Chondrocyte (in vitro differentiated cells): ENCODE measurements at places on chromosomes 1 and 21. TPM values are rescaled to one million over a fixed set of nuclear protein-coding genes. Genes with fewer than 3 reads are reported as not detected.
A peak's percentile ranks its signal among the peaks of the same experiment; 100 is the strongest.

- peak overlapping the region; percentile 28 for H3K27ac ChIP-seq
- DNase-seq, result no peak
- peaks cover 14% of the 10 kb centered on the region for H3K36me3 ChIP-seq
- peaks cover 22% of the 10 kb centered on the region for H3K4me1 ChIP-seq
Measured at GRCh38 chr1:184867866-184868689, 106.2 kb downstream of the NIBAN1 start.

- H3K36me3 ChIP-seq, result no peaks in the 10 kb centered on the region
- H3K4me1 ChIP-seq, result peaks cover 9% of the 10 kb centered on the region
- no peaks in the 10 kb centered on the region for H3K27me3 ChIP-seq
- no peak for DNase-seq
Measured at GRCh38 chr1:115647919-115648650, 6.3 kb downstream of the VANGL1 start.

- no peak overlapping the region for H3K4me3 ChIP-seq
- peak overlapping the region; percentile 65 for H3K27ac ChIP-seq
- no peaks in the 10 kb centered on the region for H3K27me3 ChIP-seq
- no peaks in the 10 kb centered on the region for H3K36me3 ChIP-seq
Measured at GRCh38 chr1:240190881-240191401, 99.3 kb downstream of the FMN2 start.

- no peaks in the 10 kb centered on the region for H3K27me3 ChIP-seq
- peak overlapping the region; percentile 97 for H3K27ac ChIP-seq
- H3K4me3 ChIP-seq, result no peak overlapping the region
- DNase-seq, result no peak
- H3K4me1 ChIP-seq, result peaks cover 86% of the 10 kb centered on the region
- H3K36me3 ChIP-seq, result no peaks in the 10 kb centered on the region
Measured at GRCh38 chr1:223708001-223708359, 4.4 kb upstream of the CAPN2 start.

DNA sequence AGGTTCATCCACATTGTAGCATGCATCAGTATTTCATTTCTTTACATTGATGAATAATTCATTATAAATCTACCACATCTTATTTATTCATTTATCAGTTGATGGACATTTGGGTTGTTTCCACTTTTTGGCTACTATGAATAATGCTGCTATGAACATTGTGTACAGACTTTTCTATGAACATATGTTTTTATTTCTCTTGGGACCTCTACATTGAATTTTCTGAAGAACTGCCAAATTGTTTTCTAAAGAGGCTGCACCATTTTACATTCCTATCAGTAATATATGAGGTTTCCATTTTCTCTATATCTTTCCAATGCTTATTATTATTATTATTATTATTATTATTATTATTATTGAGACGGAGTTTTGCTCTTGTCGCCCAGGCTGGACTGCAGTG, 81.3 kb upstream of the SELENON start:
- H3K4me1 ChIP-seq, result peaks cover 26% of the 10 kb centered on the region
- H3K27me3 ChIP-seq, result peaks cover 2% of the 10 kb centered on the region
- no peak overlapping the region for H3K27ac ChIP-seq
- H3K4me3 ChIP-seq, result no peak overlapping the region

GRCh38 chr1:54054438-54054749, 986 bp downstream of the TCEANC2 start:
- H3K4me1 ChIP-seq, result peaks cover 7% of the 10 kb centered on the region
- H3K27ac ChIP-seq, result no peak overlapping the region
- no peak for DNase-seq
- H3K36me3 ChIP-seq, result no peaks in the 10 kb centered on the region
- no peaks in the 10 kb centered on the region for H3K27me3 ChIP-seq
- H3K4me3 ChIP-seq, result no peak overlapping the region

DNA sequence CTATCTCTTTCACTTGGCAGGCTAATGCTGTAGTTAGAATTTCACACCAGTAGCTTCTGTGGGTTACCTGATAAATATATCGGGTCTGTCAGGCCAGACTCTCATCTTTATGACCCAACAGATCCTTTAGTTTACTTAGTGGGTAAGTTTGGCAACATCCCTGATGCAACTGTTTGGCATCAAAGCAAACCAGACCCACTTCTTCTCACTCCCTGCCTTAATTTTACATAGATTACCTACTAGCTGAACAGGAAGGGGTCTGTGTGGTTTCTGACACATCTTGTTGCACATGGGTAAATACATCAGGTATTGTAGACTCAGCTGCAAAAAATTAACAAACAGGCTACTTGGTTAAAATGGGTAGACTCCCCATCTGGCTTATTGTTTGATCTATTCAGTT, 3.2 kb upstream of the GUK1 start:
- H3K27ac ChIP-seq, result no peak overlapping the region

DNA sequence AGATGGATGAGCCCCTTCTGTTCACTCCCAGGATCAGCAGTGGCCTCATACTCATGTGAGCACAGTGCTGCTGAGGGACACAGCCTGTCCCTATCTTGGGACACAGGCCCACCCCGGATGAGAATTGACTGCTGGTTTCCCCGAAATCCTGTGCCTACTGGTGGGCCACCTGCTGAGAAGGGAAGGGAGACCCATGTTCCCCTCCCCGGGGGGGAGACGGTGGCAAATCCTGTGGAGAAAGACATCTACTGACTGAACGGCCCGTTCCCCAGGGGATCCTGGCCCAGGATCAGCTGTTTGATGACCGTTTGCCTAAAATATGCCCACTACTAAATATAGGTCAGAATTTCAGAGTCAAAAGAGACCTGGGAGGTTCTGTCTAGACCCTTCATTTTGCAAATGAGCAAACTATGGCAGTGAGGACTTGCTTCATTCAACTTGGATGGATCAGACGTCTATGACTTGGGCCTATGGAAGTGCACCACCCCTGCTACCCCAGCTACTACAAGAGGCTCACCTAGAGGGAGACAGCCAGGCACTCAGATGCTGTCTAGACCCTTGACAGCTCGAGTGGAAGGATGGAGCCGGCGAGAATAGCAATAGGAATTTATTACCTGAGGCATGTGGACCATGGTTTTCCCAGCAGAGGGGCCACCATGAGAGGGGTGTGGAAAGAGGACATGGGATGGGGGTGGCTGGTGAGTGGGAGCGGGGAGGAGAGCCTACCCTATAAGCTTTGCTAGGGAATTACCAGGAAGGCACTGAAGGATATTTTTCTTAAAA, 15.6 kb upstream of the THEMIS2 start:
- no peaks in the 10 kb centered on the region for H3K36me3 ChIP-seq
- H3K27me3 ChIP-seq, result no peaks in the 10 kb centered on the region
- H3K4me3 ChIP-seq, result no peak overlapping the region
- H3K27ac ChIP-seq, result no peak overlapping the region
- H3K4me1 ChIP-seq, result peaks cover 5% of the 10 kb centered on the region

DNA sequence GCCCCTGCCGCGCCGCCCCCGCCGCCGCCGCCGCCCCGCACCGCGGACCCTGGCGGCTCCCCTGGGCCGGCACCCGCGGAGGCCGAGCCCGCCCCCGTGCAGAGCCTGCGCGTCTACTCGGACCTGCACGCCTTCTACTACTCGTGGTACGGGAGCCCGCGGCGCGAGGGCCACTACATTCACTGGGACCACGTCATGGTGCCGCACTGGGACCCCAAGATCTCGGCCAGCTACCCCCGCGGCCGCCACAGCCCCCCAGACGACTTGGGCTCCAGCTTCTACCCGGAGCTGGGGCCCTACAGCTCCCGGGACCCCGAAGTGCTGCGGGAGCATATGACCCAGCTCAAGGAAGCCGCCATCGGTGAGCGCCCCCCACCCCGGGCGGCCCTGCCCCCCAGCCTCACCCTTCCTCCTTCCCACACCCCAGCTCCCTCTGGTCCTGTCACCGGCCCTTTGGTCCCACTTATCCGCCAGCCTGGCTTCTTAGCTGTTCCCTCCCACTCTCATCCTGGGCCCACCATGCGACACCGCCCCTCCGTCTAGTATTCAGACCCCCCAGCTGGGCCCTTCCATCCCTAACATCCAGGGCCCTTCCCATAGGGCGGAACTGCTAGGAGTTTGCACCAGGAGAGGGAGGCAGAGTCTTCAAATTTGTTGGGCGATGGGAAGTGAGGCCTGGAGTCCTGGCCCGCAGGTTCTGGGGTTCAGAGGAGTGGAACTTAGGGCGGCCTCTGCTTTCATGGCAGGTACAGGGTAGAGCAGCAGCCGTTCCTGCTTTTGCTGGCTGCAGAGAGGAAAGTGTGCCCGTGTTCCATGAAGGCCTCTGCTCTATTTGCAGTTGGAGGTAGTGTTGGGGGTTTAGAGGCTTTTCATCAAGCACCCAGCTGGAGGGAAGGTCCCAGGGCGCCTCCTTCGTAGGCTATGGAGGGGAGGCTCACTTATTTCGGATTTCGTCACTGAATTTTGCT, 1.0 kb downstream of the MANEAL start:
- peaks cover 4% of the 10 kb centered on the region for H3K36me3 ChIP-seq
- H3K27ac ChIP-seq, result no peak overlapping the region
- peaks cover 14% of the 10 kb centered on the region for H3K4me1 ChIP-seq
- peak overlapping the region; percentile 67 for H3K4me3 ChIP-seq

DNA sequence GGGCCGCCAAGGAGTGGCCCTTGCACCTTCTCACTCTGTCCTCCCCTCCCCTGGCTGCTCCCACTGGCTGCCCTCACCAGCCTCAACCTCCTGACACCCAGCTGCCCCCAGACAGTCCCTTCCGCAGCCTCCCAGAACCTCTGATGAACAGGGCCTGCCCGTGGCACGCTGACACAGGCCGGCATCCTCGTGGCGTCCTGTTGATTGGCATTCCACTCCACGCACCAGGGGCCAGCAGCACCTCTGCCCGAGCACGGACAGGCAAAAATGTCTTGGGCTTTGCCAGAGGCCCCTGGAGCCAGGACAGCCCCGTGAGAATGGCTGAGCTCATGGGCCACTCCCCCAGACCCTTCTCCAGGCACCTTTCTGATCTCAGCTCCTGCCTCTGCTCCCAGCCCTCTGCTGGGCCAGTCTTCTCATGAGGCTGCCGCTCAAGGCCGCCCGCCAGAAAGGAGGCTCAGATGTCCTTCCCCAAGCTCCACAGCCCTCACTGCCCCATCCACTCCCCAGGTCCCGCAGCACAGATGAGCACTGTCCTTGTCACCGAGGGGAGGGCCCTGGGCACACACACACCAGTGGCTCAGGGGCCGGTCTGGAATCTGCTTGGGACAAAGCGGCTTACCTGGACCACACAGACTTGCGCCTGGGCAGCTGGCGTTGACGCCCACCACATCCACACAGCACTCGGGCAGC, 15.8 kb upstream of the RNF223 start:
- peak; percentile 89 for DNase-seq
- no peak overlapping the region for H3K4me3 ChIP-seq
- no peak overlapping the region for H3K27ac ChIP-seq
- H3K4me1 ChIP-seq, result no peaks in the 10 kb centered on the region
- H3K27me3 ChIP-seq, result no peaks in the 10 kb centered on the region
- H3K36me3 ChIP-seq, result no peaks in the 10 kb centered on the region

- H3K4me1 ChIP-seq, result peaks cover 4% of the 10 kb centered on the region
- no peak overlapping the region for H3K27ac ChIP-seq
- no peak overlapping the region for H3K4me3 ChIP-seq
Measured at GRCh38 chr1:110671361-110671760, 3.4 kb downstream of the KCNA3 start.

- no peak overlapping the region for H3K4me3 ChIP-seq
- peaks cover 17% of the 10 kb centered on the region for H3K27me3 ChIP-seq
- H3K27ac ChIP-seq, result no peak overlapping the region
- no peaks in the 10 kb centered on the region for H3K36me3 ChIP-seq
- DNase-seq, result no peak
- peaks cover 9% of the 10 kb centered on the region for H3K4me1 ChIP-seq
Measured at GRCh38 chr1:247491328-247491727, 33.4 kb upstream of the OR2B11 start.

- DNase-seq, result no peak
- peaks cover 78% of the 10 kb centered on the region for H3K4me1 ChIP-seq
- no peak overlapping the region for H3K4me3 ChIP-seq
- no peak overlapping the region for H3K27ac ChIP-seq
Measured at GRCh38 chr1:201653233-201653632, 114.3 kb downstream of the NAV1 start.

DNA sequence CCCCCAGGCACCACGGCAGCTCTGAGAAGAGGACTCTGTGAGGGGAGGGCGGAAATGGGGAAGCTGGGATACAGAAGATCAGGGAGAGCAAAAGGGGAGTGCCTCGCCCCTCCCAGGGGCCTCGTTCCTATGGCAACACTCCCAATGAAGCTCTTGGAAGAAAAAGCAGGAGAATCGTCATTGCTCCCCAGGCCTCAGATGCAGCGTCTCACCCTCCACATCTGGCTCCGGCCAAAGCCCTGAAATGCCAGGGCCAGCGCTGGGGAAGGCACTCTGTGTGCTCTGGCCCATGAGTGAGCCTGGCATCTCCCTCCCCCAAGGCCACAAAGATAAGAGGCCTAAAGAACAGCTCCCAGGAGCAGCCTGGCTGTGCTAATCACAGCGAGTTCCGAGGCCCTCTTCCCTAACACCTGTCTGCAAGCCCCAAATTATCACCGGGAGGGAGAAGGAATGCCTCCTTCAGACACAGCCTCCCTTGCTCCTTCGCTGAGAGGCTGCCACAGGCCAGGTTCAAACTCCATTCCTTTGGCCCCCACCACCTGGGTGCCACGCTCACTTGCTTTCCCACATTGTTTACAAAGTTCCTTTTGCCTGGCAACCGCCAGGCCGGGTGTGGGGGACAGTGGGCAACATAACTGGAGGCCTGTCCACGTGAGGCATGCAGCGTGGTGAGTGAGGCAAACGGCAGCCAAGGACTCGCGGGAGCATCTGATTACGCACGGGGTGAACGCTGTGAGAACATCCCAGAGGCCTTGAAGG, 27.8 kb downstream of the ECE1 start:
- no peak for DNase-seq
- H3K27ac ChIP-seq, result peak overlapping the region; percentile 100
- peaks cover 68% of the 10 kb centered on the region for H3K4me1 ChIP-seq
- peaks cover 17% of the 10 kb centered on the region for H3K36me3 ChIP-seq
- no peaks in the 10 kb centered on the region for H3K27me3 ChIP-seq
- H3K4me3 ChIP-seq, result peak overlapping the region; percentile 62

GRCh38 chr1:183185941-183186490, at the start of gene LAMC2:
LAMC2 (plus strand) TSS chr1:183186264; CDS start chr1:183186353, 89 bp downstream.
- no peaks in the 10 kb centered on the region for H3K27me3 ChIP-seq
- H3K36me3 ChIP-seq, result no peaks in the 10 kb centered on the region
- H3K4me1 ChIP-seq, result peaks cover 29% of the 10 kb centered on the region
- H3K4me3 ChIP-seq, result peak within 1 kb of the TSS; percentile 72

- H3K36me3 ChIP-seq, result no peaks in the 10 kb centered on the region
Measured at GRCh38 chr21:28220680-28221079, 772.0 kb downstream of the LTN1 start.

GRCh38 chr1:6336776-6337622, 56.6 kb downstream of the ACOT7 start:
- no peak for DNase-seq
- H3K36me3 ChIP-seq, result peaks cover 2% of the 10 kb centered on the region
- no peaks in the 10 kb centered on the region for H3K27me3 ChIP-seq
- H3K4me1 ChIP-seq, result peaks cover 4% of the 10 kb centered on the region

- no peaks in the 10 kb centered on the region for H3K27me3 ChIP-seq
- peaks cover 49% of the 10 kb centered on the region for H3K4me1 ChIP-seq
- peak overlapping the region; percentile 99 for H3K27ac ChIP-seq
- DNase-seq, result peak; percentile 81
Measured at GRCh38 chr1:58785442-58786058, 1.7 kb upstream of the JUN start.

The TFF2 gene
- total RNA-seq, result not detected in 3 replicates

The CLDN19 gene
- not detected in 3 replicates for total RNA-seq

The ETV3L gene
- not detected in 3 replicates for total RNA-seq
